Karpas-422 (cell line): ENCODE measurements at places on chromosomes 5 and 9. TPM values are rescaled to one million over a fixed set of nuclear protein-coding genes. Genes with fewer than 3 reads are reported as not detected.

DNA sequence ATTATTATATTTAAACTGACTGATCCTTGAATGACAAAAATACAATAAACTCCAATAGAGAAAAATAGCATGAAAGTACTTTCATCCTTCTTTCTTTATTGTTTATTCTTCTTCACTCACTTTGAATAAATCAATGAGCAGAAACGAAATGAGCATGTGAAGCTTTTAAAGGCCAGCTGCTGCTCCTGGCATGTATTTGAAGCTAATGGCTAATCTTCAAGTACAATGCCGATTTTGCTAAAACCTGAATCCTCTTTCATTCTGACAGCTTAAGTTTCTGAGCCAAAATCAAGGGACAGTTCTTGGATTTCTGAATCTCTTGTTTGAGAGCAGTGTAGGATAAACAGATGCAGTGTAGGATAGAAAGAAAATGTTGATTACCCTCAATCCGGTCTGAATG lies 237.3 kb downstream of the CDH10 start:
- H3K36me3 ChIP-seq: no peaks in the 10 kb centered on the region
- DNase-seq: no peak
- H3K4me3 ChIP-seq: no peak overlapping the region
- H3K4me1 ChIP-seq: no peaks in the 10 kb centered on the region
- no peaks in the 10 kb centered on the region for H3K27me3 ChIP-seq

DNA sequence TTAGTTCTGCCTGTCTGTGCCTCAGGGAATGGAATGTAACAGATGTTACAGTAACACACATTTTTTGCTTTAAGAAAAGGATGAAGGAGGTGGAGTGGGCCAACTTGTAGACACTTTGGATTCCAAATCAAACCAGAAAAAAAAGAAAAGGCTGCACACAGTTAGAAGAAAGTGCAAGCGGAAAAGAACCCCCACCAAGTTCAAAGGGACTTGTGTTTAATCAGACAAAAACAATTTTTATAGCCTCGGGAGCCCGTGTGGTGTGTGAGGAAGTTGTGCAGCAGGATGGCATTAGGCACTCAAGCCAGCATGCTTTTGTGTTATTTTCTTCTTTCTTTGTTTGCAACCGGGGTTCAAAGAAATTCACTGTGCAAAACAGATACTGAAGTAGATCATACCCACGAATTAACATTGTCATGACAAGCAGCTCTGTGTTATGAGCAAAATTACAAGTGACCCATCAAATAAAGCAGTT lies 189.5 kb downstream of the SEMA5A start:
- H3K4me3 ChIP-seq: no peak overlapping the region
- DNase-seq: no peak
- H3K27me3 ChIP-seq: no peaks in the 10 kb centered on the region
- no peaks in the 10 kb centered on the region for H3K36me3 ChIP-seq
- H3K4me1 ChIP-seq: no peaks in the 10 kb centered on the region

The PCDHB12 gene
- not detected in 2 replicates for total RNA-seq

- no peaks in the 10 kb centered on the region for H3K27me3 ChIP-seq
- no peaks in the 10 kb centered on the region for H3K36me3 ChIP-seq
- H3K27ac ChIP-seq: no peak overlapping the region
- no peak overlapping the region for H3K4me3 ChIP-seq
- H3K4me1 ChIP-seq: no peaks in the 10 kb centered on the region
Measured at GRCh38 chr5:3584724-3585531, 10.7 kb upstream of the IRX1 start.

DNA sequence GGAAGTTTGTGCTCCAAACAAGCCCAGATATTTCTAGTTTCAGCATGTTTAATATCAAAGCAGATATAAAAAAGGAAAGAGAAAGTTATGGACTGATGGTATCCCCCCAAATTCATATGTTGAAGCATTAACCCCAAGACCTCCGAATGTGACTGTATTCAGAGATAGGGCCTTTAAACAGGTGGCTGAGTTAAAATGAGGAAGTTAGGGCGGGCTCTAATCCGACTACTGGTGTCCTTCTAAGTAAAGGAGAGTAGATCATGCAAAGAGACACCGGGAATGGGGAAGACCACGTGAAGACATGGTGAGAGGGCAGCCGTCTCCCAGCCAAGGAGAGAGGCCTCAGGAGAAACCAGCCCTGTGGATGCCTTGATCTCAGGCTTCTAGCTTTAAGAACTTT lies 324.1 kb upstream of the KIF2A start:
- peaks cover 35% of the 10 kb centered on the region for H3K4me1 ChIP-seq
- no peak overlapping the region for H3K27ac ChIP-seq
- H3K4me3 ChIP-seq: no peak overlapping the region
- 0 out of 2 replicates have a peak, but pooled peaks cover 4% of the 10 kb centered on the region for H3K27me3 ChIP-seq
- H3K36me3 ChIP-seq: no peaks in the 10 kb centered on the region

- DNase-seq: no peak
- 0 out of 2 replicates have a peak overlapping the region, but pooled peaks have one; percentile 16 for H3K27ac ChIP-seq
- H3K4me1 ChIP-seq: peaks cover 17% of the 10 kb centered on the region
Measured at GRCh38 chr9:112274600-112274999, 58.8 kb downstream of the PTBP3 start.

- no peaks in the 10 kb centered on the region for H3K36me3 ChIP-seq
- no peaks in the 10 kb centered on the region for H3K27me3 ChIP-seq
- H3K4me1 ChIP-seq: no peaks in the 10 kb centered on the region
- H3K4me3 ChIP-seq: no peak overlapping the region
- no peak overlapping the region for H3K27ac ChIP-seq
Measured at GRCh38 chr5:42689391-42689790, 67.2 kb upstream of the CCDC152 start.

The LCNL1 gene
- total RNA-seq: not detected in 2 replicates

DNA sequence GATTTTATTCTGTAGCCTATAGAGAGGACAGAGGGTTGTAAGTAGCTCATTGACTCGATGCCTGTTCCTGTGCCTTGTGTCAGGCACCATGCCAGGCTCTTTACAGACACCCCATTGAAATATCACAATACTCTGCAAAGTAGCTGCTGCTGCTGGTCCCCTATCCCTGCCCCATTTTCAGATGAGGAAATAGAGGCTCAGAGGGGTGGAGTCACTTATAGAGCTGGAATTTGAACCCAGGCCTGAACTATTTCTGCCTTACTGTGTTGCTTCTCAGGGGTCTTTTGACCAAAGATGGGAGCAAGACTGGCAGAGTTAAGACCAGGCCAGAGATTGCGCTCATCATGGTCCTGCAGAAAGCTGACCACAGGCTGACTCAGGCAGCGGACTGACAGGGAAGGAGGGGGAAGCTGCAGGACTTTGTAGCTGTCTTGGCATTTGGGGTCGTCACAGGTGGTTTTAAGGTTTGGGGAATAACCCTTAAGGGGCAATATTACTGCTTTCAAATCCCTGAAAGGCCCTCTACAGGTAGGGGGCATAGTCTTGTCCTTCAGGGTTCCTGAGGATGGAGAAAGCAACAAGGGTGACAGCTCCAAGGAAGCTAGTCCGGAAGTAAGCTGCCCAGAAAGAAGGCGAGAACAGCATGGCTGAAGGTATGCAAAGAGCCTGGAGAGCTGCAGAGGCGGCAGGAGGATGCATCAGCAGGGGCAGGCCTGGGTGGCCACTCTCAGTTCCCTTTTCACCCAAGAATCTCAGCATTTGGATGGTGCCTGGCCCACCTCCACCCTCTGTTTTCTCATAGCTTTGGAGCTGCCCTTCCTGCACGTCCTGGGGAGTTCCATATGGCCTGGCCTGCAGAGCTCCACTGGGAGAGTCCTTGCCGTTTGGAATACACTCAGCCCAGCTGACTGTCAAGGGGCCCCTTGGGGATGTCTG lies 18.3 kb upstream of the NDST1 start:
- peak; percentile 91 for DNase-seq
- H3K4me1 ChIP-seq: peaks cover 59% of the 10 kb centered on the region
- peak overlapping the region; percentile 81 for H3K27ac ChIP-seq
- H3K36me3 ChIP-seq: no peaks in the 10 kb centered on the region

- H3K4me3 ChIP-seq: no peak overlapping the region
- H3K27ac ChIP-seq: no peak overlapping the region
- H3K27me3 ChIP-seq: no peaks in the 10 kb centered on the region
- no peaks in the 10 kb centered on the region for H3K36me3 ChIP-seq
Measured at GRCh38 chr5:83925955-83926337, 205.3 kb upstream of the HAPLN1 start.

GRCh38 chr9:69460012-69460411 lies 135.0 kb downstream of the ENTREP1 start:
- DNase-seq: no peak
- no peaks in the 10 kb centered on the region for H3K4me1 ChIP-seq
- H3K4me3 ChIP-seq: no peak overlapping the region
- no peaks in the 10 kb centered on the region for H3K36me3 ChIP-seq

GRCh38 chr5:135095052-135095715 lies 61.2 kb upstream of the PITX1 start:
- H3K36me3 ChIP-seq: no peaks in the 10 kb centered on the region
- H3K4me3 ChIP-seq: no peak overlapping the region
- no peak overlapping the region for H3K27ac ChIP-seq
- no peaks in the 10 kb centered on the region for H3K27me3 ChIP-seq
- peaks cover 7% of the 10 kb centered on the region for H3K4me1 ChIP-seq

DNA sequence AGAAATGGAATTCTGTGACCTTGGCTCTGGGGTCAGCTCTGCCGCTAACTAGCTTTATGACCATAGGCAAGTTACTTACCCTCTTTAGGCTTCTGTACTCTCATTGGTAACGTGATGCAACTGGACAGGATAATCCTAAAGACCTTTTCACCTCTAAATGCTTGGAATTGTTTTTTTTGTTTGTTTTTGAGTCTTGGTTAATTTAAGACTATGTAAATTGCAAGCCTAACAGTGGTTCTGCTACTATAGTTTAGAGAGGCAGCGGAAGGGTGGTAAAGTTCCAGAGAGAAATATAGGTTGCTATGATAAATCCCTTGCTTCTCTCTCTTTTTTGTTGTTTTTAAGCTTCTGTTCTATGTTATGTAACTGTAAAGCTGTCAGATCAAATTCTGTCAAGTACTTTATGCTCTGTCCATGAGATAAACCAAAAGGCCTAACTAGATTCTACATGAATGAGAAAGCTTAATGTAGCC lies 17.6 kb downstream of the FAM169A start:
- no peak overlapping the region for H3K27ac ChIP-seq
- no peaks in the 10 kb centered on the region for H3K36me3 ChIP-seq
- H3K27me3 ChIP-seq: no peaks in the 10 kb centered on the region
- DNase-seq: no peak
- H3K4me1 ChIP-seq: no peaks in the 10 kb centered on the region
- no peak overlapping the region for H3K4me3 ChIP-seq

The HTR1A gene
- total RNA-seq: not detected in 2 replicates

- H3K4me3 ChIP-seq: no peak overlapping the region
- H3K27ac ChIP-seq: no peak overlapping the region
- peaks cover under 1% of the 10 kb centered on the region for H3K4me1 ChIP-seq
- no peak for DNase-seq
Measured at GRCh38 chr5:149160291-149160787, 19.0 kb downstream of the ABLIM3 start.

DNA sequence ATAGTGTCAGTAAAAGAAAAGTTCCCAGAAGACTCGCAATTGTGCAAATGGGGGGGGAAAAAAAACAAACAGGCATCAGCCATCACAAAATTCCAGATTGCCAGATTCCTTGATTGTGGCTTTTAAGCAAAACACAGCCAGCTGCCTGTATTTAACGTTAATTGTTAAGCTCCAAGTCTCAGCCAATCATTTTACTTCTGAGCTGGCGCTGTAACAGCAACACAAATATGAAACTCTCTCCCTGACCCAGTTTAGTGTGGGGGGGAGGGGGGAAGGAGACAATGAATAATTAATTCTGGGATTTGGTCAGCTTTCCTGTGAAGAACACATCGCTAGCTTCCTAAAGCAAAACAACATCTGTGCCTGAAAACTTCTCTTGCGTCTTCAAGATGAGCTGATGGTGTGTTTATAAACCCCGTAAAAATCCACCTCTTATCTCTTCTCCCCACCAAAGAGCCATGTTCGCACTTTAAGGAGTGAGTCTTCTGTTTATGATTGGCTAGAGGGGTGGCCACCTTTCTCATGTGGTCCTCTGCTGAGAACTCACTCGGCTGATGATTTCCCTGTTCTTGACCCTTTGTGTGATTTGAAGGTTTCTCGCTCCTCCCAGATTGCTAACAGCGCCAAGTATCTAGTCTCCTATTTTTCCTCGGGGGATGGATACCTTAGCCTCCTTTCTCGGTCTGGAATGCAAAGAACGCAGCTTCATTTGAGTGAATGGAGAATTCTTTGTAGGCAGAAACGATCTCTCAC lies 160.2 kb upstream of the DAPK1 start:
- H3K36me3 ChIP-seq: no peaks in the 10 kb centered on the region

The FBP2 gene
- total RNA-seq: not detected in 2 replicates

DNA sequence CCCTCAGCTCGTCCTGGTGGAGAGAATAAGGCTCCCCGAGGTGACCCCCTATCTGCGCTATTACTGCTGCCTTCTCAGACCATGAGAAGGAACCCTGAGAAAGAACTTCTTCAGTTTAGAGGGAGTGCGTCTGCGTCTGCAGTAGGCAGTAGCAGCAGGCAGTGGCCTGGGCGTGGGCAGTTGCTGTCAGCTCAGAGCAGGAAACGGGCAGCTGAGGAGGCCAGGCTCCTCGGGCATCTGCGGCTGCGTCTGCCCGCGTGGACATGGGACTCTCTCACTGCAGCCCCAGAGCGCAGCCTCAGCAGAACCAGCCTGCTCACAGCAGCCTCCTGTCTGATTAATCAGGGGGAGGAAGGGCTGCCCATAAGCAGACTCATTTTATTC lies 49.8 kb upstream of the FCN1 start:
- H3K4me3 ChIP-seq: no peak overlapping the region
- no peaks in the 10 kb centered on the region for H3K36me3 ChIP-seq
- H3K4me1 ChIP-seq: no peaks in the 10 kb centered on the region
- H3K27ac ChIP-seq: no peak overlapping the region
- DNase-seq: no peak

The FAM151B gene
- total RNA-seq: 0.36 and 0.60 TPM in 2 replicates

- no peak overlapping the region for H3K27ac ChIP-seq
- H3K4me3 ChIP-seq: no peak overlapping the region
- no peaks in the 10 kb centered on the region for H3K27me3 ChIP-seq
- DNase-seq: no peak
Measured at GRCh38 chr5:141940695-141941271, 17.1 kb downstream of the DELE1 start.

GRCh38 chr5:140321796-140322195 lies 18.9 kb upstream of the PFDN1 start:
- no peaks in the 10 kb centered on the region for H3K4me1 ChIP-seq
- H3K36me3 ChIP-seq: no peaks in the 10 kb centered on the region
- no peaks in the 10 kb centered on the region for H3K27me3 ChIP-seq
- H3K27ac ChIP-seq: no peak overlapping the region
- DNase-seq: no peak
- H3K4me3 ChIP-seq: no peak overlapping the region

DNA sequence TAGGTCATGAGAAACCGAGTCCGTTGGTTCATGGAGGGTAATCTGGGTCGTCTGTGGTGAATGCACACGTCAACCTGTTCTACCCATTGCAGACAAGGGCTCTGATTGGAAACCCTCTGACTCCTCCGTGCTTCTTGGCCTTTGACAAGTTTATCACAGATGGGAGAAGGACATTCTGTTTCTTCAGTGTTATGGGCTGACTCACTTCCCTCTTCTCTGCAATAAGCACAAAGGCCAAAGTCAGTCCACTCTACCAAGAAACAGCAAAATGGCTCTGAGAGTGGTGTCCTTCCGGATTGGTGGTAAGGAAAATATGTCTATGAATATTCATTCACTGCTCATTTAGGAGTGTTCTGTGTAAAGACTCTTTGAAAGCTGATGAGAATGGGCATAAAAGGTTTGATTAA lies 89.3 kb downstream of the FEM1C start:
- no peak overlapping the region for H3K4me3 ChIP-seq
- H3K27ac ChIP-seq: no peak overlapping the region
- peaks cover 3% of the 10 kb centered on the region; the same call in 1 of the 2 replicates for H3K4me1 ChIP-seq
- no peaks in the 10 kb centered on the region for H3K27me3 ChIP-seq
- no peaks in the 10 kb centered on the region for H3K36me3 ChIP-seq
- no peak for DNase-seq

The LMX1B gene
- not detected in 2 replicates for total RNA-seq
